ENCODE measurements at places on chromosomes 4 and X.

DNA sequence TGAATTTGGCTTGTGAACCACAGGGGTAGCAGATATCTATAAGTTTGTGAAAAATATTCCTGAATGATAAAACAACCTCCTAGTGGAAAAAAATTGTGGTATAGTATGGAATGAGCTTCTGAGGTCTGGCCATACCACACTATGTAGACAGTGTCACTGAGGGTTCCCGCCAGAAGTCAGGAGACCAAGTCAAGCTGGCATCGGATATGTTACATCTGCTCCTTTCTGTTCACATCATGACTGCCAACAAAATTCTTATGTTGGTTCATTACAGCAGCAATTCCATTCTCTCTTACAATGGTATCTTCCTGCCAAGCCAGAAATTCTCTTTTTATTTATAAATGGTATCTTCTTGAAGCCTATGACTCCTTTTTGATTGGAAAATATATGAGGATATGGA lies 273.0 kb downstream of the PPP3CA start:
- DNase-seq = no peak

- no peak for DNase-seq
Measured at GRCh38 chr4:12144051-12144450, 715.4 kb upstream of the HS3ST1 start.

GRCh38 chrX:24153796-24154189 lies 4.3 kb downstream of the ZFX start:
- no peak for DNase-seq

DNA sequence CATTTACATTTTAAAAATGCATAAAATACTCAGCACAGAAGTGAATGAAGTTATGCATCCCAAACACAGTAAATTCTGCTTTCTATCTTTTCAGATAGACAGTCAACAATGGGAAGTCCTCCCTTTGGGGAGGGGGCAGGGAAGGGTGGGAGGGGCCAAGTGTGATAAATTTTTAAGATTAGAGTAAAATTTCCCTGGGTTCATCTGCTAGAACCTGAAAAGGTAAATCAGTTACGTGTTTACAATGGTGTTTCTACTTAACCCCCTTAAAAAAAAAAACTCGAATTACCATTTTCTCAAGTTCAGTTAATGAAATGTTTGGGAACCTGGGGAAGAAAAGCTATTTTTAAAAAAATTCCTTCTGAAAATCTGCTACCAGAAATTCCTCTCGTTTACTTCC lies 9.1 kb downstream of the PITX2 start:
- no peak for DNase-seq
